ENCODE measurements at places on chromosomes 12 and 14.
A peak's percentile ranks its signal among the peaks of the same experiment; 100 is the strongest.

- DNase-seq: no peak
Measured at GRCh38 chr12:4250691-4251090, 22.9 kb upstream of the CCND2 start.

GRCh38 chr12:129202109-129202814, 349.0 kb downstream of the GLT1D1 start:
- no peak for DNase-seq

DNA sequence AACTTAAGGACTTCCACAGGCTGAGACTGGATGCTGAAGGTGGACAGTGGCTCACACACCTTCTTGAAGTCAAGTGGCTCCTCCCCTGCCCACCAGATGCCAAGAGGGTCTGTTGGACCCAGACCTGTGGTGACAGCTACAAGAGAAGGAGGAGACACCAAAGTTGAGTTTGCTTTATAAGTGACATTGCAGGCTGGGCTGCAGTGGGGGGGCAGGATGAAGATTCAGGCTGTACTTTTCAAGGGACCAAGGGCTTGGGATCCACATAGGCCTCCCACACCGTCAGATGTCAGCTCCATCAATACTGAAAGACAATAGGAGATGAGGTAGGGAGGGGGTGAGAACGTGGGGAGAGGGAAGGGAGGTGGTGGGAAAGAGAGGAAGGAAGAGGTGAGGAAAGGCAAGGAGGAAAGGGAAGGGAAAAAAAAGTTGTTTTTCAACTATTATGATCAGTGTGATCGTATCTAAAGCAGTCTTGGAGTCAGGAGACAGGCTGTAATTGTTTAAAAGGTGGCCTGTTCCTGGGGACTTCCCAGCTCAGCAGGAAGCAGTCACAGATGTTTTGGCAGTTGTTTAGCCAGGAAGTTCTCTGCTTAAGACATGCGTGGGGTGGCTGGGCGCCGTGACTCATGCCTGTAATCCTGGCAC, 84.1 kb upstream of the RESF1 start:
- peak; percentile 75 for DNase-seq

DNA sequence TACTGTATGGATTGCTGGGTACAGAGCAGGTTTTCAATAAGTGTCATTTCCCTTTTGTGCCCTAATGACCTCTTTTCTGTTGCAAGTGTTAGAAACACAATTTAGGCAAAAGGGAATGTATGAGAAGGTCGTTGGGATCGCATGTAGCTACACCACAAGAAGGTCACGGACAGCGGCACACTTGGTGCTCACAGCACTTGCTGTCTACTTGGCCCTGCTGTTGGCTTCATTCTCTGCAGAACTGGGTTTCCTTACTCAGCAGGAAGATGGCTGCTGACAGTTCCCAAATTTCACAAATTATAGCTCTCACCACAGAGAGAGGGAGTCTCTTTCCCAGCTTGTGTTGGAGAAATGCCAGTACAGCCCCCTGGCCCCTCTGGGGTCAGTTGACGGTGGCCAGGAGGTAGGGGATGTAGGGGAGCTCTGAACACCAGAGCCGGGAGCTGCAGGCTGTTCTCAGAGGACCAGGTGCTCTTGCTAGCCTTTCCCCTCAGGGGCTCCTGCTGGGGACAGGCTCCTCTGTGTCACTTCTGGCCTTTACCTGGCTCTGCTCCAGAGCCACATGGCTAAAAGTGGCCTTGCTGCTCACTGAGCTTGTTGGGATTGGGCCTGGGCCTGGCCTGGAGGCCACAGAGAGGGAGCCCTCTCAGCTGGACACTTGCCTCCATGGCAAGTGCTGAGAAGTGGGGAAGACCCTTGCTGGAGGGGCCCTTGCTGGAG, 50.9 kb upstream of the BCL7A start:
- no peak for DNase-seq

GRCh38 chr12:94053676-94054075, 94.7 kb upstream of the PLXNC1 start:
- DNase-seq: no peak

- no peak for DNase-seq
Measured at GRCh38 chr12:117042862-117043261, 56.4 kb downstream of the TESC start.

DNA sequence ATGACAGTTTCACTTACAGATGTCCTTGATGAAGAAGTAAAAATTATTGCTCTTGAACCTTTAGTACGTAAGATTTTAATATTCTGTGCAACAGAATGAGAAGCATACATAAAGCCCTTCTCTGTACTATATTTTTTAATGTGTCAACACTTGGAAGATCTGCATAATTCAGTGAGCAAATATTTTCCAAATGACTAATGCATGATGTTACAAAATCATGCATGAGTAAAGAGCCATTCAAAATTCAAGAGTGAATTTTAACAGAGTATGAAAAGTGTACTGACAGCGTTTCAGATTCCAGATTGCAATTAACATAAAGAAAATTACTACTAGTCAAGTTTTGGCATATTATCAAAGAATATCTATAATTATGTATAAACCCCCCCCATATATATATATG, 101.4 kb upstream of the BBS10 start:
- no peak for DNase-seq

- no peak for DNase-seq
Measured at GRCh38 chr12:12954878-12955625, 3.1 kb upstream of the GPRC5D start.

DNA sequence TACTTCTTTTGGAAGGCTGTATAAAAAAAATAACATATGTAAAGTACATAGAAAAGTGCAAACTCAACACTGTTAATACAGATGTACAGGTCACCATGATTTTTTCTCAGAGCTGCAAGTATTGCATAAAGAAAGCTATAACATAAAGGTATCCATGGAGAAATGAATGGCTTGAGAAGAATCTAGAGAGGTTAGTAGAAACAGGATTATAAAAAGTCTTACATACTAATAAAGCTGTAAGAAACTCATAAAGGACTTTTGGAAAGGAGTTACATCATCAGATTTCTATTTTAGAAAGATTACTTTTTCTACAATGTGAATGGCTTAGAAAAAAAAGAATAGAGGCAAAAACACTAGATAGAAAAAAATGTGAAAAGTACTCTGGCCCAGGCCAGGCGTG, 46.4 kb downstream of the R3HDM2 start:
- no peak for DNase-seq

GRCh38 chr12:40312982-40313576, 88.3 kb downstream of the LRRK2 start:
- no peak for DNase-seq

- DNase-seq: no peak
Measured at GRCh38 chr12:64889434-64890216, 65.2 kb downstream of the TBC1D30 start.

GRCh38 chr14:47438650-47439140, 236.7 kb downstream of the MDGA2 start:
- DNase-seq: no peak
